Ovary (tissue), 10 donors: ENCODE measurements at places on chromosomes 13 and 19.

- no peak for DNase-seq
Observed at GRCh38 chr13:98033277-98034247, 80.1 kb downstream of the IPO5 start.

DNA sequence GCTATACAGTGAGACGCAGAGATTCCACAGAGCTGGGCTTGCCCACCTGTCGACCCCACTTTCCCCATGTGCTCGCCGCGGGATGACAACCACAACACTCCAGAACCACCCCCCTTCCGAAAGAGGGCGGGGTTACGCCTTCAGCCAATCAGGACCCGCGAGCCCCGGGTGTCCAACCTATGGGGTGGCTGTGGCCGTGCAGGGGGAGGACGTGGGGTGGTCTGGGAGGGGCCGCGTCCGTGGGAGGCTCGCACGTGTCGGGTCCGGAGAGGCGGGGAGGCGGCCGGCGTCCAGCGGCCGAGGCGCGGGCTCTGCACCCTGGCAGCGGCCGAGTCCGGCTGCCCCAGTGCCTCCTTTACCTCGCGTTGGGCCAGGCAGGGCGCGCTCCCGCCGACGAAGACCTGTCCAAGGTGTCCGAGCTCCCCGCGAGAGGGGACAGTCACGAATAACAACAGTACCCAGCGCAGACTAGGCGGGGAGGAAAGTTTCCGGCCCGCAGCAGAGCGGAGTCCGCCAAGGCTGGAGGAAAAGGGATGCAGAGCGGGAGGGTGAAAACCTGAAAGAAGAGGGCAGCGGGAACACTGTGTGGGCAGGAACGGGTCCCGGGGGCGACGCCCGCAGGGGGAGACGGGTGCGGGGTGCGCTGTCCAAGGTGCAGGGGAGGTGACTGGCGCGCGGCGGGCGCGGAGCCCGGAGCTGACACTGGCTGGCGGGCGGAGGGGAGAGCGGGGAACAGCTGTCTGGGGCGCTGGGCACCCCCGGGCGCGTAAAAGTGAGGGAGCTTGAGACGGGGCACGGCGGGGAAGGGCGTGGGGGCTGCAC lies 911 bp downstream of the ENOX1 start:
- peak; percentile 89 for DNase-seq

GRCh38 chr13:28455580-28456194 lies 39.2 kb downstream of the FLT1 start:
- no peak for DNase-seq

DNA sequence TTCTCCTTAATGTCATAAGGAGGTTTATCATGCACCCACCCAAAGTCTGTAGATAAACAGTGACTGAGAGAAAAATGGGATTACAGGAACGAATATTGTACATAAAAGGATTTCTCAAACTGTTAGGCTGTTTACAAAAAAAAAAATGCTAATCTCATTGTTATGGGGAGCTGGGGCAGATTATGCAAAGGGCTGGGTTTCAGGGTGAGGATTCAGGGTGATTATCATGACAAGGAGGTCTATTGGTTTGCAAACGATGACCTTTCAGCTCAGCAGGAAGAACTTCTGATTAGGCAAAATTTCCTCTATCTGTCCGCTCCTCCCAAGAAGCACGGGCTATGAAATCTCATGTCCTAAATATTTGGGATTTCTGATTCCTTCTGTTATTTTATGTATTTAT lies 41.4 kb downstream of the NLRP12 start:
- no peak for DNase-seq

GRCh38 chr13:59603646-59604045 lies 560.1 kb downstream of the DIAPH3 start:
- no peak for DNase-seq

- DNase-seq: peak; percentile 88
Observed at GRCh38 chr19:48629599-48630295, 7.4 kb downstream of the DBP start.

- DNase-seq: peak; percentile 90
Observed at GRCh38 chr19:11848594-11849469, at the start of gene ZNF439. Gene ZNF439, plus strand, starts transcription at chr19:11848726. Its CDS starts 142 bp downstream, at chr19:11848868.

- DNase-seq: no peak
Observed at GRCh38 chr13:104385404-104385803, 1319.2 kb upstream of the SLC10A2 start.

DNA sequence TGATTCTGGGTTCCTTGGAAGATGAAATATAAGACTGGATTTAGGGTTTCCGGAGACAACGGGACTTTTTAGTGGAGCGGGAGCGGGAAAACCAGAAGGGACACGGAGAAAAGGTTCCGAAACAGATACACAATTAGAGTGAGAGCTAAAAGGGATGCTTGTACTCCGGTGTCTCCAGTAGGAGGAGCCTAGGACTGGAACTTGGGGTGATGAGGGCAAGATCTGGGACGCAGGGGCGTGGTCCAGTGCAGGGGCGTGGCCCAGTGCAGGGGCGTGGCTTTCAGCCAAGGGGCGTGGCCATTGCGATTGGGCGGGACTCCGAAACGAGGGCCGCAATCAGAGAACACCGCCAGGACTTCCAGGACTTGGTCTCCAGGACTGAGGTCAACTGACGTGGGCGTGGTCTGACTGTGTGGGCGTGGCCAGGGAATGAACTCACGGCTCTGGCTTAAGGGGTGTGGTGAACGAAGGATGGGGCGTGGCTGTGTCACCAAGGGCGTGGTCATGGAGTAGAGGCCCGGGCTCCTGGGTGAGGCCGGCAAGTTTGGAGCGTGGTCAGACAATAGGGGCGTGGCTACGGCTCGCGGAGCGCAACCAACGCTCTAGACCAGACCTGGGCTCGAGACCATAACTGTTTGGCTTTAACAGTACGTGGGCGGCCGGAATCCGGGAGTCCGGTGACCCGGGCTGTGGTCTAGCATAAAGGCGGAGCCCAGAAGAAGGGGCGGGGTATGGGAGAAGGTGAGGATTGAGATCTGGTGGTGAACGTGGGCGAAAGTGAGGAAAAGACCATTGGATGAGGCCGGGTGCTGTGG lies at the start of gene DKKL1:
Gene DKKL1 (plus strand): TSS at position 610 of the 815 bp plus-strand sequence. CDS start 122 bp downstream, at position 732.
- peak; percentile 100 for DNase-seq

DNA sequence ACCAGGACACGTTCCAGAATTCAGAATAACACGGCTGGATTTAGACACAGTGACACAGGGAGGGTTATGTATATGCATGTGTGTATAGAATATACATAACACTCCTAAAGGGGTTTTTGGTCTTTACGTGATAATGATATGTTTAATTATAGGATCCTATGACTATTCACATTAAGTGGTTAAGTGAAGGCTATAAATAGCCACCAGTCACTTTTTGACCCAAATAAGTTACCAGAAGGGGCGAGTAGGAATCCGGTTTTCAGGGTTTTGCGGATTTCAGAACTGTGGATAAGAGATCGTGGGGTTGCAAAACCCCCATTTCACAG lies 6.9 kb downstream of the ANGPTL6 start:
- no peak for DNase-seq

DNA sequence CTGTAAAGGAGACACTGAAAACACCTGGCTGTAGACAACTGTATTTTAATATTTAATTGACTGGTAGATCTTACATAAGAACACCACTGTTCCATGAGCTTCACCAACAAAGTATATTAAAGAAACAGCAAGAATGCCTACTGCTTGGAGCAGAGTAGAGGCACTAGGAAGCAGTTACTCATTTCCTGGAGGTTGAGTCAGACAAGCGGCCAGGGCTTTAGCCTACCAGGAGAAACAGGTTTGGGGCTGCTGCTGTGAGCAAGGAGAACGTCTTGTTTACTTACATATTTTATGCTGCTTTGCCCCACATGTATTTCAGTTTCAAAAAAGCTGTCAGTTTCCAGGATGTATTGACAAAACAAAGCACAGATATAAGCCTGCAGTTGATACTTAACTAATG lies 33.4 kb downstream of the ALG5 start:
- no peak for DNase-seq

GRCh38 chr19:718251-718951 lies 9.7 kb downstream of the PALM start:
- no peak for DNase-seq

- DNase-seq: no peak
Observed at GRCh38 chr13:51714663-51715168, 89.2 kb downstream of the DHRS12 start.

DNA sequence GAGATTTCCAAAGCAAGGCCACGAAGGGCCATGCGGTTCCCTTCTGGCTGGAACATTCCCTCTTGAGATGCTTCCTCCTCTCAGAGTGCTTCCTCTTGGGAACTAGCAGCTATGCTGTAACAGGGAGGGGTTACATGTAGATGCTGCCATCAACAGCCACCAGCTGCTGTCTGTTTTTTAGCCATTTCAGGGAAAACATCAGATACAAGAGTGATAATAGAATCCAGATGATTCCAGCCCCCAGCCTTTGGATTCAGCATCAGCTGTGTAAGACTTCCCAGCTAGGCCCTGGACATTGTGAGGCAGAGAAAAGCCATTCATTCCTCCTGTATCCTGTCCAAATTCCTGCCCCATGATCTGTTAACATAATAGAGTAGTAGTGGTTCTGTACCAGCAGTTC lies 8.2 kb upstream of the ZNF177 start:
- no peak for DNase-seq

GRCh38 chr13:32224916-32225315 lies 90.2 kb downstream of the ZAR1L start:
- no peak for DNase-seq

DNA sequence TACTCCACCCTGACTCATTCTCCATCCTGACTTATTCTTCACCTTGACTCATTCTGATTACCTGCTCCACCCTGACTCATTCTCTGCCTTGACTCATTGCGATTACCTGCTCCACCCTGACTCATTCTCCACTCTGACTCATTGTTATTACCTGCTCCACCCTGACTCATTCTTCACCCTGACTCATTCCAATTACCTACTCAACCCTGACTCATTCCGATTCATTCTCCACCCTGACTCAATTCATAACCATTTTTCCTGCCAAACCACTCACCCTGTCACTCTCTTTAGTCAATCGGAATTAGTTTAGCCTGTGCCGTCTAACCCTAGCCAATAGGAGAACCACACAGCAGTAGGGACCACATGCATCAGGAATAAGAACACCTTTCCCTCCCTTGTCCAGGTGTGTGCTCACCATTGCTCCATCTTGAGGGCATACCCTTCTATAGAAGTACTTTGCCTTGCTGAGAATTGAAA lies 1227.4 kb upstream of the PCDH20 start:
- DNase-seq: no peak

- DNase-seq: no peak
Observed at GRCh38 chr13:60311527-60311926, 85.5 kb upstream of the TDRD3 start.

GRCh38 chr13:23609874-23610576 lies 39.8 kb downstream of the TNFRSF19 start:
- no peak for DNase-seq

GRCh38 chr19:6087074-6087571 lies 23.2 kb downstream of the RFX2 start:
- DNase-seq: no peak
